Hematopoietic multipotent progenitor cell treated with erythropoietin and hydrocortisone succinate and interleukin-3 and kit ligand, for 8 days (in vitro differentiated cells): ENCODE measurements at places on chromosomes 6 and 20.
A peak's percentile ranks its signal among the peaks of the same experiment; 100 is the strongest.

- peak; percentile 44 for DNase-seq
Measured at GRCh38 chr20:52410182-52410647, 218.6 kb upstream of the ZFP64 start.

DNA sequence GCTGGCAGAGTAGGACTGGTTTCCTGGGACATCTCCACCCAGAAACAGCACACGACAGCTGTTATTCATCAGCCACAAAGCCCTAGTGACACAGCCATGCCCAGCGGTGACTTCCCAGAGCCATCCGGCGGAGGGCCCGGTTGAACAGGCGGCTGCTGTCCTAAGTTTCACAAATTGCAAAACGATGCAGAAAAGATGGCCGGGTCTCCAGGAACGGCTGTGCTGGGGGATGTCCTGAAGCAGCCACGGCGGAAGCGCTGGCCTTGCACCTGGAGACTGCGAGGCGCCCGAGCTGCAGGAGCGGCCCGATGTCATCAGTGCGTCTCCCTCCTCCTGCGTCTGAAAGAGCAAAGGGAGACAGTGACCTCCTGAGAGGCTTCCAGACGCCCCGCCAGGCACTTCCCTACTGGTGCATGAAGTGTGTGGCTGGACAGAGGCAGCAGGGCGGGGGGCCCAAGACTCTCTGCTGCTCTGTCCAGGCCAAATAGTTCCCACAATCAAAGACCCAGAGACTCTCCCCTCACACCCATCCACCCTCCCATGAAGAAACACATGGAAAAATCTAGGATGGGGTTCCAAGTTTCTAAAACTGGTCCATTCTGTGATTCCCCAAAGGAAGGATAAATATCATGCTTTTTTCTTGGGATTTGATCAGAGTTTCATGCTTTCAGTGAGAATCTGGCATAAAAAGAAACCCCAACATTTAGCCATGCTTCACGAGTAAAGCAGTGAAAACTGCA, 44.0 kb downstream of the SSR1 start:
- no peak for DNase-seq

DNA sequence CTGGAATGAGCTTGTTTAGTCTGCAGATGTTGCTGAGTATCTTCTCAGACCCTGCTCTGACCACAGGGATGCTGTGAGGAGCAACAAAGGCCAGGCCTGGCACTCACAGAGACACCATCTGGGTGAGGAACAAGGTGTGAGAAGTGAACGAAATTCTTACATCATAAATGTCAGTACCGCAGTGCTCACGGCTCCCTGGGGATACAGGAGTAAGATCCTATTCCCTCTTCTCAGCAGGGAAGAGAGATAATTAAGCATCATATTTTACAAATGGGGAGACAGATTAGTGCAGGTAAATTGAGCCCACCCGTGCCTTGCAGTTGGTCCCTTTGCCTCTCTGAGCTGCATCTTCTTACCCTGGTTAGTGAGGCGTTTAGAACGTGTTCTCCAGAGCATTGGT, 106.2 kb downstream of the DTD1 start:
- no peak for DNase-seq

GRCh38 chr6:112181130-112181529, 73.2 kb downstream of the LAMA4 start:
- no peak for DNase-seq

DNA sequence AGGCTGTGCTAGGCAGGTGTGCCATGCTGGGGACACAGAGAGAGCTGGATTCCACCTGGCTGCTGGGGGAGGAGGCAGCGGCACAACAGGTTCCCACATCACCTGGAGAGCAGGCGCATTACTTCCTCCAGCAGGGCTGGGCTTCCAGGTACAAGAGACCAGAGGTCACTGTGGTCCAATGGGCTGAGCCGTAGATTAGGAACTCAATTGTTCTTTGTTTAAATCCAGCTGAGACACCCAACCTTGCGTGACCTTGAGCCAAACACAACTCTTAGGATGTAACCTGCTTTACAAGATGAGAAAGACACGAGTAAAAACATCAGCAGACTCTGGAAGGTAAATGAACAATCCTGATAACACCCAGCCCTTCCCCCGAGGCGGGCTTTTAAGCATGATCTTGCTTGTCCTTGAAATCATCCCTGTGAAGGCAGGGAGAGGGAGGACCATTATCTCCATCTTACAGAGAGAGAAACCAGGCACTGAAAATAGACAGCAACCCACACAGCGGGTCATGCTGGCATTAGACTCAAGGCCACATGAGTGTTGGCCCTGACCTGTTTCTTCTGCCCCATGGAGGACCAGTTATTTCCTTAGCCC, 216.5 kb upstream of the RREB1 start:
- peak; percentile 74 for DNase-seq

GRCh38 chr6:115396112-115396906, 664.4 kb downstream of the FRK start:
- DNase-seq, result no peak

GRCh38 chr6:87184762-87185250, 29.4 kb downstream of the ZNF292 start:
- no peak for DNase-seq

- peak; percentile 58 for DNase-seq
Measured at GRCh38 chr20:13771853-13772453, 12.8 kb downstream of the ESF1 start.

DNA sequence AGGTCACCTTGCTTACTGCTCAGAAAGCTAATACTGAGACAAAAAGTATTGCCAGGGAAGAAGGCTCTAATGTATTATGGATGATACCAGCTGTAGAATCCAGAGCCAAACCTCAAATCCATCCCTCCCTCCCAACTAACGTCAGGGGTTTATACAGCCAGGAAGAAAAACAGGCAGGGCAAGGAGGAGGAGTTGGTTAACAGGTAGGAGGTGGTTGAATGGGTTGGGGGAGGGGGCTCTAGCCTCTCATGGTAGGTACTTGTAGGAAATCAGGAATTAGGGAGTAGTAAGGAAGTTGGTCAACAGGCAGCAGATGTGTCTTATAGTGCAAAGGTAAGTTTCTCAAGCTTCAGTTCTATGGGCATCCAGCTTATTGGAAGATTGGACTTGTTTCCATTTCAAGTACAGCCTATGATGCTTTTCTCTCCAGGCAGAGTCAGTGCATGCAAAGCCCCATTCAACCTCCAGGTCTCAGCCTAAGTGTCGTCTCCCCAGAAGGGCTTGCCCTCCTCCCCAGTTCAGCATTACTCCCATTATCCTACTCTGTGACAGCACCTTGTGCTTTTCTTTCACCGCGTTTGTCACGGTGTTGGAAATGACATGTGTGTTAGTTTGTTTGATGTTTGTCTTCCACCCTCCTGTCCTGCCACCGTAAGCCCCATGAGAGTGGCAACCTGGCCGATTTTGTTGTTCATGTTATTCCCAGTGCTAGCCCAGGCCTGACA, 38.1 kb downstream of the PNLDC1 start:
- no peak for DNase-seq

DNA sequence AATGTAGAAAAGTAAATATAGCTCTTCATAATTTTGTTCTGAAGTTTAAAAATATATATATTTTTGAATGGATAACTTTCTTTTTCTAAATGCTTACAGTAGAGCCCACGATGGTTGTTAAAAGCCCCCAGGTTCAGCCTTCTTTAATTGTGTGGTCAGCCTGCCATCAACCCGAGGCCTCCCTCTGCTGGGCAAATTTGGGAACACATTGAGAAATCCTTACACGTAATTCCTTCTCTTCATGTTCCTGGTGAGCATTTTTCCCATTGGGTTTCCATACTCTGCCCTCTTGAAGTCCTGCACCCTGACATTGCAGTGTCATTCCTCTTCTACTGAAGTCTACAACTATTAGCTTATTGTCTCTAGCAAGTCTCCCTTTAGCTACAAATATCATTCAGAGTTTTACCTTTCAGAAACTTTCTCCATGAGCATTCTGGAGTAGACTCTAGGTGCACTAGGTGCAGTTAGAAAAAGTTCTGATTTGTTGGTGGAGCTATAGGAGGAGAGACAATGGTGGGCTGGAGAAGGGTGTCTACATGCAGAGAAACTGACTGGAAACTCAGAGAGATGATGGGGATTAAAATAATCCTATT, 40.6 kb downstream of the TRIM38 start:
- DNase-seq, result peak; percentile 55

DNA sequence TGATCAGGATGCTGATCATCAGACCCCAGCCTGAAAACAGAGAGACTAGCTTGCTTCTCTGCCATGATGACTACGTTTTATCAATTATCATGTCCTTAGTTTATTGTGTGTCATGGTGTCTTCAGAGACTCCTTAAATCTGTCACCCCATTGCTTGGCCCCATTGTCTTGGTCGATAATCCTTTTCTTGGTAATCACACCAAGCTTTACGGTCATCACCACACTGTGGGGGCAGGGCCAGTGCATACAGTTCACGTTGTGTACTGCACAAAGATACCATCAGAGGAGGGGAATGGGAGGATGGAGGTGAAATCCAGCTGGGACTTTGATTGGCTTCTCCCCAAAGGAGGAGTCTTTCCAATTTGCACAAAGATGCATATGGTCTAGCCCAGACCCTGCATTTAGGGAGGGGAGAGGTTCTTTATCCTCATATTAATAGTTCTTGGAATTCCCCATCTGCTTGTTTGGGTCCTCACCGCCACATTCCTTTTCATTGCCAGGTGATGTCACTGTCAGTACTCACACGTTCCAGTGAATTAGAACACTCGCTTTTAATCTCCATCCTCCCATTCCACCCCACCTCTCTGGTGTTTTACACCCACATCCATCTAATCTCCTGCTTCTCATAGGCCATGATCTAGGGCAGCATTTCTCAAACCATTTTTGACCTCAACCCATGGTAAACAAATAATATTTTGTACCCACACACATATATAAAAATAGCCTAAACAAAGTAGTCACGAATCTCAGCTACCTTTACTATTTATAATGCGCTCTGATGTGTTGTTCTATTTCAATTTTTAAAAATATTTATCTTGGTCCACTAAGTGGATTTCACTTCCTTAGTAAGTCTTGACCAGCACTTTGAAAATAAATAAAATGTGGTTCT, 5.7 kb downstream of the ETV7 start:
- DNase-seq, result no peak

DNA sequence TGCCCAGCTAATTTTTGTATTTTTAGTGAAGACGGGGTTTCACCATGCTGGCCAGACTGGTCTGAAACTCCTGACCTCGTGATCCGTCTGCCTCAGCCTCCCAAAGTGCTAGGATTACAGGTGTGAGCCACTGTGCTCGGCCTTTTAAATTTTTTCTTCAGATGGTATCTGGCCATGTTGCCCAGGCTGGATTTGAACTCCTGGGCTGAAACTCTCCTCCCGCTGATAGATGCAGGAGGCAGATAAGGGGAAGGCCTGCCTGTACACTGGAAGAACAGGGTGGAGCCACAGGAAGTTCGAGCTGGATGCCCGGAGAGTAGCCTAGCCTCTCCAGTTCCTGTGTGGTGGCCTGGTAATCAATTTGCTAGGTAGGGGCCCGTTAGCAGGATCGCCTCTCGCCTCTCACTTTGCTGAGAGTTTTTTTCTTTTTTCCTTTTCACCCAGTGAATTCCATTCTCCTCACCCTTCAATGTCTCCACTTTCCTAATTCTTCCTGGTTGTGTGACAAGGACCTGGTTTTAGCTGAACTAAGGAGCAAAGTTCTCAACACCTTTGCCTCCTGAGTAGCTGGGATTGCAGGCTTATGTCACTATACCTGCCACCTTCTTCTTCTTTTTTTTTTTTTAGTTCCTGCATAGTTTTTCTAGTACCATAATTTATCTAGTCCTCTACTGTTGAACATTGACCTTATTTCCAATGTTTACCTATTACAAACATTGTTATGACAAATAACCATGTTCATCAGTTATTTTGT, 19.4 kb upstream of the ITCH start:
- no peak for DNase-seq

DNA sequence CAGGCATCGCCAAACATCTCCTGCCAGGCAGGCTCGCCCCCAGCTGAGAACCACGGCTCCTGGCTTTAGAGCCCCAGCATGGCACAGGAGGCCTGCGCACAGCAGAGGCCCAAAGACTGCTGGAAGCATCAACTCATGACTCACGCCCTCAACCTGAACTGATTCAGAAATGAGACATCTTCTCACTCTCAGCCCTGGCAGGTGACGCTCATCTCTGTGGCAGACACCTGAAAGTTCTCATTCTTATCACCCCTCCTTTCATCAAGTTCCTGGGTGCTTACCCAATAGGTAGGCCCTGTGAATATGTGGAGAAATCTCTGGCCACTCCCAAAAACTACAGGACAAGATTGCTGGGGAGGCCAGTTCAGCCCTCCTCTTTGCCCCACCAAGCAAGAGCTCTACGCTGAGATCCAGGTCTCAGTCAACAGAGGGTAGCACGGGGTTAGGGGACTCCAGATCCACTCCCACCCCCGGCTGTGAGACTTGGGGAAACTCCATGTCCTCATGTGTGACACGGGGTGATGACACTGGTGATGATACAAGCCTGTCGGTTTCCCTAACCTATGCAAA, 11.3 kb downstream of the NFATC2 start:
- no peak for DNase-seq

DNA sequence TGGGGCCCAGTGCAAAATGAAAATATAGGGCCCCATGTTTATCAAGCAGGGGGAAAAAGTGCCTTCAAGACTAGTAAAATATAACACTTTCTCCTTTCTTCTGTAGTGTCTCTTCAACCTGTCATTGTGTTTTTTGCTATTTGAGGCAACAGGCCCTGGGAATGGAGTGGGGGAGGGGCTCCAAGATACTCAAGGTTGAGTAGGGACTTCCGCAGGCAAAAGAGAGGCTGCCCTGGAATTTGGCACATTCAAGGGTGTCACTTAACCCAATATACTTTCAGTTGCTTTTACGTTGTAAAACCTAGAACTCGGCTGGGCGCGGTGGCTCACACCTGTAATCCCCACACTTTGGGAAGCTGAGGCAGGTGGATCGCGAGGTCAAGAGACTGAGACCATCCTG, 154.9 kb downstream of the ALDH8A1 start:
- DNase-seq, result no peak

GRCh38 chr6:117381749-117382148, 44.0 kb downstream of the ROS1 start:
- DNase-seq, result no peak

DNA sequence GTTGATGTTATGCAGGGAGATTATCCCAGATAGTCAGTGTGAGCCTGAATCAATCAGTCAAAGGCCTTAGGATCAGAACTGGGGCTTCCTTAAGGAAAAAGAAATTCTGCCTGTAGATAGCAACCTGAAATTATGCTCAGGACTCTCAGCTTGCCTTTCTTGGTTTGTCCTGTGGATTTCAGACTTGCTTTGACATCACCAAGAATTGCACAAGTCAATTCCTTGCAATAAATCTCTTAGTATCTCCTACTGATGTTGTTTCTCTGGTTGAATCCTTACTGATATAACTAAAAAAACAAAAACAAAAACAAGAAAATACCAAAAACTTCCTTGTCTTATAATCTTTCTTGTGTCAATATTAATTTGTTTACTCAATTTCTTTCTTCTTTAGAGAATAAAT, 258.9 kb upstream of the TCF21 start:
- no peak for DNase-seq
